Tibial nerve (tissue), 4 donors: ENCODE measurements at places on chromosomes 5 and 9.

DNA sequence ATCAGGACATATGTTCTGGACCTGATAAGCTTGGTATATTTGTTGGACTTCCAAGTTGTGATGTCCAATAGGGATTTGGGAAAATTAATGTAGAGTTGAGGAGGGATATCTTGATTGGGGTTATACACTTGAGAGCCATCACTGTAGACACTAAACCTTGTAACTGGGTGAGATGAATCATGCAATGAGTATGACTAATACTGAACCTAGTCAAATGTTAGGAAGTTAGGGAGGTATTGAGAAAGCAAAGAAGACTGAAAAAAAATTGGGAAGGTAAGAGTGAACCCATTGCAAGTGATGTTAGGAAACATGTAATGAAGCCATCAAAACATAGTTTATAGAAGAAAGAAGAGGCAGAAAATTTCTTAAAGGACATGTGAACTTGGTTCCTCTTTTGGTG is 668.4 kb upstream of the CDH9 start:
- DNase-seq, result no peak

DNA sequence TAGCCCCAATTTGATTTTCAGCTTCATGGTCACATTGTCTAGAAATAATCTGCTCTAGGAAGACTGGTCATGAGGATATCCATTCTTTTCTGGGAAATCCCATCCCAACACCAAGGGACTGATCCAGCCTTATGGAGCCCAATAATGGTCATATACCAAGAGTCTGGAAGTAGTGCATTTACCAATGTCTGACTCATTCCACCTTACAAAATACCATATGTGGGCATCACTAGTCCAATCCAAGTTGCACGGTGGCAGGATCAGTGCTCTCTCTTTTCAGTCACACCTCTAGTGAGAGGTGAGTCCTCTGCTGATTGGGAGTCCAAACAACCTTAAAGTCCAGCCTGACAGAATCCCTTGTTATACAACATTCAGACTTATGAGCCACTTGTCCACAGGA is 73.7 kb downstream of the FEM1C start:
- no peak for DNase-seq

GRCh38 chr5:74673011-74673790 is 11.8 kb upstream of the HEXB start:
- no peak for DNase-seq

- no peak for DNase-seq
Measured at GRCh38 chr5:168409591-168410458, 76.4 kb upstream of the RARS1 start.

DNA sequence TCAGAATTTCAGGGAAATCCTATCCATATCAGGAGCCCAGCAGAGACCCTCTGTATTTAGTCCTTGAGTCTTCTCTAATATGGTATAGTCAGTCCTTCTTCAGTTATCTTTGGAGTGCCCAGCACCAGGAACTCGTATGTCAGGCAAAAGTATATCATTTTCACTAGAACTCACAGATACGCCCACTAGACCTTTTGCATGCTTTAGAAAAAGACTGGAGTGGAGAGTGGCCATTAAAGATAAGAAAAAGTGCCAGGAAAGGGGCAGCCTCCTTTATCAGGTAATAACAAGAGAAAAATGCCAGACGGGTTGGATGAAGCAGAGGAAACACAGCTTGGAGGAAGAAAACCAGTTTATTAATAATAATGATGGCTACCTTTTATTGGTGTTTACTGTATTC is 63.5 kb downstream of the GPR21 start:
- no peak for DNase-seq

- DNase-seq, result no peak
Measured at GRCh38 chr9:95461448-95462248, 55.1 kb downstream of the PTCH1 start.

DNA sequence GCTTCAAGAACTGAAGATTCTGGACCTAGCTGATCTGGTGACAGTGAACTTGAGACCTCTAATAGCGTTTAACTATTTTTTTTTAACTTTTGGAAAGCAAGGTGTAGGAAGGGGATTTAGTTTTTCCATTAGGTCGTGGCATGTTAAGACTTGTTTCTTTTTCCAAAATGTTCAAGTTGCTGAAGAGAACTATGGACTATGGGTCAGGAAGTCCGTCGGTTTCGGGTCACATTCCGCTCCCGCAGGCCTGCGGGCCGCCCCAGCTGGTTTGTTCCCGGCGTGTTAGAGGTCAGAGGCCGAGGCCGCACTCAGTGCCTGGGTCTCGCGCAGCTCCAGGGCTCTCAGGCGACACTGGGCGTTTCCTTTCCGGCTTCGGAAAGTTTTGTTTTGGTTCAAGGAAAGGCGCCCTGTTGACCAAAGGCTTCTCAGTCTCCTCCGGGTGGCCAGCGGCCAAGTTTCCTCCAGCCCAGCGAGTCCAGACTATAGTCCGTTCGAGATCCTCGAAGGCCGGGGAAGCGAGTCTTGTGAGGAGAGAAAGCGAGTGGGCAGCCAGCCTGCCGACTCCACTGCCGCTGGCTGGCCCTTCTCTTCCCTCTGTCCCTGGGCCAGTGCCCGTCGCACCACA is 586 bp upstream of the FCHO2 start:
- DNase-seq, result peak; percentile 43

GRCh38 chr5:170896779-170897178 is 35.0 kb downstream of the RANBP17 start:
- no peak for DNase-seq

DNA sequence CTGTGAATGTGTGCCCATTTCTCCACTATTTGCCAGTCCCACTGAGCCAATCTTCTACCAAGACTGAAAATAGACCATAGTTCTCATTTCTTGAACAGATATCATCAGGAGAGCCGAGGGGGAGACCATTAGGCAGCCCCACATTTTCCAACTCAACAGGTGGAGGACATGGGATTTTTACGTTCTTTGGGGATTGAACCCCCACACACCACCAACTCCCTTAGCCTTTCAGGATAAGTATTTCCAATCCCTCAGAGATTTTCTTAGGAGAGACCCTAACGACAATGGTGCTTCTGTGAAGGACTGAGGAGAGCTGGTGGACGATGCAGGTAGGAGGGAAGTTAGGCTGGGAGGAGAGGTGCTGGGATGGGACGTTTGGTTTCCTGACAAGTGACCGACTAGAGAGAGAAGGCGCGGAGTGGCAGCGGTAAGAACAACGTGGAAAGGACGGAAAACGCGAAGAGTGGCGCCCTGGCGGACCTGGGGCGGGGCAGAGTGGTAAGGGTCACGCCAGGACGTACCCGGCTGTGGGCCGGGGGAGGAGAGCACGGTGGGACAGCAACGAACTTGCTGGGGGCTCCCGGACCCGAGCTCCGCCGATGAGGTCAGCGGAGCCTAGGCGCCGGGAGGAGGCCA is 681 bp upstream of the CHSY3 start:
- peak; percentile 6 for DNase-seq

DNA sequence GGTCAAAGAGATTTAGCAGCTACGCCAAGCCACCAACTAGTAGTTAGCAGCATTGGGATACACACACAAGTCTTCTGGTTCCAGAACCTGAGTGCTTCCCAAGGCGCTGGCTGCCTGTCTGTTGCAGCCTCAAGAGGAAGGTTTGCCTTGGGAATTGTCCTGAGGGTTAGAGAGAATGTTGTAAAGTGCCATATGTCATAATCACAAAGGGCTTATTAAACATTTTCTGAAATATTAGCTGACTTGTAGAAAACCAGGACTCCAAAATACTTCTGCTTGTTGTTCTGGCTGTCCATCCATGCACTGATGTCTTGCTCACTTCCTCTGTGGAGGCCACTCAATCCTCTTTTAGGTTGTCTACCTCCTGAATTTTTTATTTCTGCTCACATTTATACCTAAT is 46.3 kb downstream of the SLC36A1 start:
- DNase-seq, result no peak

DNA sequence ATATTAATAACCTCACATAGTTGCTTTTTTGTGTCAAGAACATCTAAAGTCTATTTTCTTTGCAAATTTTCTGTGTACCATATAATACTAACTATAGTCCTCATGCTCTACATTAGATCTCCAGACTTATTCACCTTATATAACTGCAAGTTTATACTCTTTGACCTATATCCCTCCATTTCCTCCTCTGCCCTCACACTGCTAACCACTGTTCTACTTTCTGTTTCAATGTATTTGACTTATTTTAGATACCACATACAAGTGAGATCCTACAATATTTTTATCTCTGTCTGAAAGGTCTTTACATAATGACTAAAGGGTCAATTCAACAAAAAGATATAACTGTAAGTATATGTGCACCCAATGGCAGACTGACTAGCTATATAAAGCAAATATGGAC is 789.7 kb upstream of the ZNF608 start:
- DNase-seq, result no peak
